Astrocyte of the spinal cord (primary cell): ENCODE measurements at places on chromosomes 2 and 18.
A peak's percentile ranks its signal among the peaks of the same experiment; 100 is the strongest.

- DNase-seq: no peak
These were observed 212.2 kb downstream of the CAMKMT start for GRCh38 chr2:44573996-44574395.

GRCh38 chr2:9761577-9761976 is 81.7 kb upstream of the TAF1B start:
- DNase-seq: no peak

DNA sequence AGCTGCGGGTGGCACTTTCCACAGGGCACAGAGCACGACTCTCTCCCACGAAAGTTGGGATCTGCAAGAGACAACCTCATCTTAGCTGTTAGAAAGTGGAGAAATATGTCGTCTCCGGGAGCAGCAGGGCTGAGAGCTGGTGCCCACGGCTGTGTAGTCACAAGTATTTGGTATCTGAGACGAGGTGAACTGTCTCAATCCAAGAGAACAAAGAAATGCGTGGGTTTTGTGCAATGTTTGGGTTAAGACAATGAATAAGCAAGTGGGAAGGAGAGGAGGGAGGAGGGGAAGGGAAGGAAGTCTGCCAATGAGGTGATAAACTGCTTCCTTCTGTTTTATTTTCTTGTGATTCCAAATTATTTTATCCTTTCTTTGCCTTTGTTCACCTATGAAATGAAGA is 18.0 kb downstream of the DYTN start:
- DNase-seq: no peak

GRCh38 chr2:148342086-148342485 is 302.5 kb upstream of the EPC2 start:
- DNase-seq: no peak

DNA sequence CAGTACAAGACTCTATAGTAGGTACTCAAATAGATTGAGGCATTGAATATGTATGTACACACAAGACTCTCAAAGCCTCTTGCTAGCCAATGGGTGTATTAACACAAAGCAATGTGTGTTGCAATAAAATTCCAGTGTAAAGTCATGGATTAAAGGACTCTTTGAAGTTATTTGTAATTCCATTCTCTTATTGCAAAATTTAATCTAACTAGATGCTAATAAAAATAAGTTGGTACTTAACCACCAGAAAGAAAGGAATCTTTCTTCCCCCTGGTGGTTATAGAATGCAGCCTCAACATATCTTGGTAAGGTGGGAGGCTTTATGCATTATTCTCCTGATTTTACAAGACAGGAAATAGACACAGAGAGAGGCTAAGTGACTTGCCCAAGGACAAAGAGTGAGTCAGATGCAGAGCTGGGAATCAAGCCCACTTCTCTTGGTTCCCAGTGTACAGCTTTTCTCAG is 18.0 kb downstream of the LRP1B start:
- peak; percentile 95 for DNase-seq

DNA sequence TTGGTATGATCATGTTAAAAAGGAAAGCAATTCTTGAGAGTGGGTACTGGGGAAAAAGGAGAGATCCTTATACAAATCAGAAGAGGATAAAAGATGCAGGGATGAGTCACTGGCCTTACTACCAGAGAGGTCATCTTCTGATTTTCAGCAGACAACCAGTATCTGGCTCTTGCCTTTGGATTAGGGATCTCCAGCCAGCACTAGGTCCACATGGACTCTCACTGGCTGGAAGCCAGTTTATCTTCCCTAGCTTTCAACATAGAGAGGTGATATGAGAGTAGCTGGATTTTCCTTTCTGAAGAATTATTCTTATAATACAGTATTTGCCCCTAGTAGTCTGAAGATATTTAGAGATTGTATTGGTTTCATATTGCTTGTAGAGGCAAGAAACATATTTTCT is 30.2 kb downstream of the CERKL start:
- DNase-seq: no peak

DNA sequence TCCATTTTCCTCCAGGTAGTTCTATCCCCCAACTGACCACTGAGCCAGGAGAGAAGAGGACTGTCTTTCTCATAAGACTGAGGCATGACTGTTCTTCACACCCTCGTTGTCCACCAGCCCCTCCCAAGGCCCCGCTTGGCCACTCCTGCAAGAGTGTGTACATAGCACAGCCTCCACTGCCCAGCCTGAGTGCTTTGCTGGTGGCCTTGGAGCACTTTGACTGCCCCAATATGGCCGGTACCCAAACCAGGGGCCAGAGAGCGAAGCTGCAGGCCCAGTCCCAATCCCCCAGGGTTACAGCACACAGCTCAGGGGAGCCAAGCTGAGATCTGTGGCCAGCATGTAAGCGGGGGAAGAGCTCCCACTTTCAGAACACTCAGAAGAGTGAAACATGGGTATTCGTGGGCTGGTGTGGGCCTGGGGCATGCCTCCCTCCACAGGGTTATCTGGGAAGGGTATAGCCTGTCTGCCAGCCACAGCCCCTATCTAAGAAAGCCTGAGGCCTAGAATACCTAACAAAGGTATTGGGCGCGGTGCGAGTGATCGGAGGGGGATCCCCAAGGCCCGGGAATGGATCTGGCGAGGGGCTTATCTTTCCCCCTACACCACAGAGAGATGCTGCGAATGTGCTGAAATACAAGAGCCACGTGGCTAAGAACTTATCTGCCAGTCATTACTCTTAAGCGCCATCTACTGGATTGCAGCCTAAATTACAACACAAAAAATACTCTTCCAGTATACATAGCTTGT is 163.8 kb downstream of the WDPCP start:
- DNase-seq: peak; percentile 41

GRCh38 chr2:48870503-48870902 is 115.0 kb upstream of the LHCGR start:
- DNase-seq: no peak

DNA sequence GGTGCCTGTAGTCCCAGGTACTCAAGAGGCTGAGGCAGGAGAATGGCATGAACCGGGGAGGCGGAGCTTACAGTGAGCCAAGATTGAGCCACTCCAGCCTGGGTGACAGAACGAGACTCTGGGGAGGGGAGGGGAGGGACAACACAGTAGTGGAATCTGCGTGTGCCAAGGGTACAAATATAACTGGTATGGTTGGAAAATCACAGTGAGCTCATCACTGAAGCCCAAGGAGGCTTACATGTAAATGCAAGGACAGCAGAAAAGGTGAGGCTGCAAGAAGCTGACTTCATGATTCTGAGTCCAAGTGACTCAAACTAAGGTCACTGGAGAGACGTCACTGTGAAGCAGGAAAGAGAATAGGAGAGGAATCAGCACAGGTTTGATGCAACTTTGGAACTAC is 9.2 kb downstream of the SEPTIN10 start:
- peak; percentile 65 for DNase-seq

- DNase-seq: no peak
These were observed 3.2 kb upstream of the FAM98A start for GRCh38 chr2:33602201-33602830.

DNA sequence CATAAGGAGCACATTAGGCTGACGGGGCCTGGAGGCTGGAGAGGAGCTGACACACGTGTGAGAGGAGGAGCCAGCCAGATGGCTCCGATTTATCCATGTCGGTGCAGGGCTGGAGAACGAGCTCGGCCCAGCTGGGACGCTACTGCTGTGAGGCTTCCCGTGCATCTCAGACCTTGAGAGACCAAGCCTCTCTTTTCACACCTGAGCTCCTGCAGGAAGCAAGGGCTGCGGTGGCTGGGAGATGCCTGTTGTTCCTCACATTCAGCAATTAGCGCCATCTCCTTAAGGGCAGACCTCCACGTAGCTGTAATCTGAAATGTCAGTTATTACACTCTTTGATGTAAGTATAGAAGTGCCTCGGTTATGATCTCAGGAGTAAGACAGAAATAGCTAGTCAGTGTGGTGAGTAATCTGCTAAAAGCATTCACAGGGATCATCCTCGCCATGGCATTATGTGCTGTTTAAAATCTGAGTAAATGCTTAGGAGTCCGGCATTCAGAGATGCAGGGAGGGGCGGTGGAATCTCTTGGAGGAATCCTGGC is 107.9 kb downstream of the PRKCE start:
- peak; percentile 50 for DNase-seq

GRCh38 chr2:85429213-85429923 is 10.9 kb downstream of the SH2D6 start:
- DNase-seq: no peak

DNA sequence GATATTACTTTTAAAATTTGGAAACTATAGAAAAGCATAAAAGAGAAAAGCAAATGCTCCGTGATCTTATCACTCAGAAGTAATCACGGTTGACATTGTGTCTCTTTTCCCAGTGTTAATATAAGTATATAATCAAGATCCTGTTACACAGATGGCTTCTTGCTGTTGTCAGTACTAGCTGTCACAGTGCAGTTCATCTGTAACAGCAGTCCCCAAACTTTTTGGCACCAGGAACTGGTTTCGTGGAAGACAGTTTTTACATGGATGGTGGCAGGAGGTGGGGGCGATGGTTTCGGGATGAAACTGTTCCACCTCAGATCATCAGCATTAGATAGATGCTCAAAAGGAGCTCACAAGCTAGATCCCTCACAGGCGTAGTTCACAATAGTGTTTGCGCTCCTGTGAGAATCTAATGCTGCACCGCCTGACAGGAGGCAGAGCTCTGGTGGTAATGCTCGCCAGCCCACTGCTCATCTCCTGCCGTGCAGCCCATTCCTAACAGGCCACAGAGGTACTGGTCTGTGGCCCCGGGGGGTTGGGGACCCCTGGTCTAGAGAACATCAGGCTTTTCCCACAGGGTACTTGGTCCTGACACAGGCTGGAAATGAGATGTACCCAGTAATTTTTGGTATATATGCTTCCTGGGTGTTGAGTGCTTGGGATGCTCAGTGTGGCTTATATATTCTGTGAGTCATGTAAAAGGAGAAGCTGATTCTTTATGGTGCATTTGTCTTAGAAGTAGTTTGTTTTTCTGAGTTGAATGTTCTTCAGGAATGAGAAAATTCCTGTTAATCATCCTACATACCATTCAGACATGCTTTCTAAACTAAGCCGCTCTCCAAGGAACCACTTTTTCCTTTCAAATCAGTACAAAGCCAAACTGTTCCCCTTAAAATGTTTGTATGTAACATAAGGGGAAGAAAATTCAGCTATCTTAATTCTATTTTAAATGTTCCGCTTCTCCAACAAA is 121.8 kb downstream of the NCK2 start:
- peak; percentile 56 for DNase-seq

DNA sequence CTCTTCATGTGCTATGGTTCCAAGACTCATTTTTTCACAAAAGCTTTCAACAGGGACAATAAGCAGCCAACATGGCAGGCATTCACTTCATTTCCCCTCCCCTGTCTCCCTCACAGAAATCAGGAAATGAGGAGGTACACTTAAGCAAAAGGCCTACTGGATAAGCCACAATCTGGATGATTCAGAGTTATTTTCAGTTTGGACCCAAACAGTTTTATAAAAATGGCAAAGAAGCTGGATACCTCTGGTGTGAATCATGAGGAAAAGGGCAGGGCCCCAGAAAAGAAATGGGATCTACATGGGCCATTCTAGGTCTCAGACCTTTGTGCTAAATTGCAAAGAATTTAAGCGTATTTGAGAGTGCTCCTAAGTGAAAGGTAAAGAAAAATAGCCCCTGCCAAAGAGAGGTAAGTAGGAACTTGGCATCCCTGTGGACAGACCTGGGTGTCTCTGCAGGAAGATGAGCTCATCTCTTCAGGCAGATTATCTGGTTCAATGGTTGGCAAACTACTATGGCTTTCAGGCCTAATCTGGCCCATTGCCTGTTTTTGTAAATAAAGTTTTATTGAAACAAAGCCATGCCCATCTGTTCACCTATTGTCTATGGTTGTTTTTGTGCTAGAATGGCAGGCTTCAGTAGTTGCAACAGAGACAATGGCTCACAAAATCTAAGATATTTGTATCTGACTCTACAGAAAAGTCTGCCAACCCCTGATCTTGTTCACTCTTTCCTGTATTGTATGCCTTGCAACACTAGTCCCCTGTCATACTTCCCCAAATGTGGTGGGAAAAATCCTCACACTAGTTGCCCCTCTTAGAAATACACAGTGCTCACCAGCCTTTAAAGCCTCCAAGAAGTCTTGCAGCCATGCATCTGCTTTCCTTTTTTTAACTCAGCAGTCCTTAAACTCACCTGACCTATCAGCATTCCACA is 315.0 kb downstream of the ALK start:
- DNase-seq: peak; percentile 92

GRCh38 chr2:8089596-8089995 is 592.3 kb upstream of the ID2 start:
- peak; percentile 46 for DNase-seq

DNA sequence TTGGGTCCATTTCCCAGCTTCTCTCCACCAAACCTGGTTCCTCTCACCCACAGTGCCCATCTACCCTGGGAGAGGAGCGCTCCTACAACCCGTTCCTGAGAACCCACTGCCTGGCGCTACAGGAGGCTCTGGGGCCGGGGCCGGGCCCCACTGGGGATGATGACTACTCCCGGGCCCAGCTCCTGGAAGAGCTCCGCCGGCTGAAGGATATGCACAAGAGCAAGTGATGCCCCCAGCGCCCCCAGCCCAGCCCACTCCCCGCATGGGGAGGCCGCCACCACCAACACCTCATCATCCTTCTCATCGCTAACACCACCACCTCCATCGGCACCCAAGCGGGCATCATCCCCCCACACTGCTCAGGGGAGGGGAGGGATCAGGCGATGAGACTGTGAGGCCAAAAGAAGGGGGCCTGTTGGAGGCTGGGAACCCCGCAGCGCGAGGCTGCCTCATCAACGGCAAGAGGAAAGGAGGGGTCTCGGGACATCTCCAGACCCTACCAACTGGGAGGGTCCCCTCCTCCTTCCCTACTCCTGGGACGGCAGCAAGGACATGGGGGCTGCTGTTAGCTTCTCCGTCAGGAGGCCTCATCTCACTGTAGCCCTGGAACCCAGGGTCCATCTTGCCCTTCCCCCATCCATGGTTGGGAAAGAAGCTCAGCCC is 11.8 kb upstream of the CATIP start:
- DNase-seq: no peak

DNA sequence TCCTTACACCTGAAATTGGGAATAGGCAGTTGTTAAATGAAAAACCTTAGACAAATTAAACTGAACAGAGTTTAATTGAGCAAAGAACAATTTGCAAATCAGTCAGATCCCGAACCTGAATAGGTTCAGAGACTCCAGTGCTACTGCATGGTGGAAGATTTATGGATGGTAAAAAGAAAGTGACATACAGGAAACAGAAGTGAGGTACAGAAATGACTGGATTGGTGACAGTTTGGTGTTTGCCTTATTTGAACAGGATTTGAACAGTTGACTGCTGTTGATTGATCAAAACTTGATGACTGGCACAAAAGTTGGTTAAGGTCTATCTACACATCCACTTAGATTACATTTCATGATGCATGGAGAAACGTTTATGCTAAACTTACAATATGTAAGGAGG is 248.8 kb downstream of the HNMT start:
- no peak for DNase-seq

DNA sequence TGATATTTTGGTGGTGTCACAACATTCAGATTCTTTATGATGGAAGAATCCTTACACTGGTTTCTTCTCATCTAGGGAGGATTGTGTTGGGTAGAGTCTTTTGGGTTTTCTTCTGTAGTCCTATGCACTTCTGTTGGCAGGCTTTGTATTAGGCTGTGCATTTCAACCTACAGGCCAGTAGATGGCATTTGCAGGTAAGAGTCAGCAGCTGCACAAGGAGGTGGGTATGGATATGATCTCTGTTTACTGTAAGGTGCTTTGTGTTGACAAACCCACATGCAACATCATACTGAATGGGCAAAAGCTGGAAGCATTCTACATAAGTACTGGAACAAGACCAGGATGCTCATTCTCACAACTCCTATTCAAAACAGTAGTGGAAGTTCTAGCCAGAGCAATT is 656.8 kb downstream of the METTL4 start:
- peak; percentile 15 for DNase-seq

- DNase-seq: peak; percentile 65
These were observed 80.9 kb downstream of the SMC6 start for GRCh38 chr2:17672583-17673317.

GRCh38 chr2:200448455-200448854 is 61.4 kb downstream of the KCTD18 start:
- DNase-seq: no peak
